Esophagus mucosa (tissue), 1 donor: ENCODE measurements at places on chromosomes 11 and 22. TPM values are rescaled to one million over a fixed set of nuclear protein-coding genes. Genes with fewer than 3 reads are reported as not detected.

The OR2AG1 gene
- total RNA-seq = not detected

The SSRP1 gene
- 74.9 TPM for total RNA-seq

The TPBGL gene
- total RNA-seq = not detected

The KRTAP5-7 gene
- 0.16 TPM for total RNA-seq

The CHST1 gene
- total RNA-seq = 3.0 TPM

The MS4A15 gene
- not detected for total RNA-seq

The ROBO4 gene
- total RNA-seq = 2.3 TPM

The NPAS4 gene
- total RNA-seq = not detected

The ARHGAP32 gene
- 57.2 TPM for total RNA-seq

The KCTD14 gene
- total RNA-seq = 2.3 TPM

The RAPSN gene
- total RNA-seq = 0.44 TPM

The OR52N4 gene
- total RNA-seq = not detected

The WNT7B gene
- 8.4 TPM for total RNA-seq

The JHY gene
- 1.6 TPM for total RNA-seq

The NLRP6 gene
- total RNA-seq = 0.12 TPM

The MAJIN gene
- total RNA-seq = not detected

The ANO5 gene
- 0.20 TPM for total RNA-seq

The CHRM1 gene
- total RNA-seq = not detected

The OLFML1 gene
- 0.92 TPM for total RNA-seq

The MYOD1 gene
- not detected for total RNA-seq

The OR4C6 gene
- total RNA-seq = not detected

The POU2AF3 gene
- 3.8 TPM for total RNA-seq

The ZNF70 gene
- 1.4 TPM for total RNA-seq

The FAM180B gene
- total RNA-seq = not detected

The TKFC gene
- total RNA-seq = 46.0 TPM

The SH3BP1 gene
- total RNA-seq = 40.2 TPM

The PAK1 gene
- 29.2 TPM for total RNA-seq

The MMP8 gene
- total RNA-seq = not detected

The RAB6A gene
- 137 TPM for total RNA-seq

The EFCAB6 gene
- 1.6 TPM for total RNA-seq

The ACTN3 gene
- 0.44 TPM for total RNA-seq

The C11orf91 gene
- total RNA-seq = 1.1 TPM

The OR8G1 gene
- total RNA-seq = not detected

The CDHR5 gene
- total RNA-seq = not detected

The SHANK2 gene
- total RNA-seq = 2.5 TPM
